ENCODE measurements at places on chromosomes 2 and 18. TPM values are rescaled to one million over a fixed set of nuclear protein-coding genes. Genes with fewer than 3 reads are reported as not detected.
A peak's percentile ranks its signal among the peaks of the same experiment; 100 is the strongest.

The RPE gene
- 68.6 TPM for total RNA-seq

The C2orf80 gene
- not detected for total RNA-seq

The MTIF2 gene
- total RNA-seq, result 15.9 TPM

The TMEM169 gene
- total RNA-seq, result 0.08 TPM

The LAMA1 gene
- not detected for total RNA-seq

The C2orf66 gene
- total RNA-seq, result not detected

The CFC1 gene
- total RNA-seq, result not detected

GRCh38 chr2:1360557-1361250, 52.6 kb upstream of the TPO start:
- no peak for DNase-seq

GRCh38 chr2:126839796-126840195, 58.9 kb upstream of the TEX51 start:
- DNase-seq, result no peak

DNA sequence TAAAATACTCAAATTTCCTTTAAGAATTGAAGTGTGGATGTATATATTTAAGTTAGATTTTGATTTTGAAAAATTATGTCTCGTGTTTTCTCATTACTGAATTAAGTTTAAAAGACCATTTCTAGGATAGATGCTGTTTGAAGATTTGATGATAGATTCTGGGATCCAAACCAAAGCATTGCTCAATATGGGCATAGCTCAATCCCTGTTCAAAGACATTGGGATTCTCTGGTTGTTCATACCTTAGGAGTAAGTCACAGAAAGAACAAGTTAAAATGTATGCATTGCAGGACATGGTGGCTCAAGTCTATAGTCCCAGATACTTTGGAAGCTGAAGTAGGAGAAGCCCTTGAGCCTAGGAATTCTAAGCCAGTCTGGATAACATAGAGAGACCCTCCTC, 622.3 kb downstream of the ADCYAP1 start:
- no peak for DNase-seq

DNA sequence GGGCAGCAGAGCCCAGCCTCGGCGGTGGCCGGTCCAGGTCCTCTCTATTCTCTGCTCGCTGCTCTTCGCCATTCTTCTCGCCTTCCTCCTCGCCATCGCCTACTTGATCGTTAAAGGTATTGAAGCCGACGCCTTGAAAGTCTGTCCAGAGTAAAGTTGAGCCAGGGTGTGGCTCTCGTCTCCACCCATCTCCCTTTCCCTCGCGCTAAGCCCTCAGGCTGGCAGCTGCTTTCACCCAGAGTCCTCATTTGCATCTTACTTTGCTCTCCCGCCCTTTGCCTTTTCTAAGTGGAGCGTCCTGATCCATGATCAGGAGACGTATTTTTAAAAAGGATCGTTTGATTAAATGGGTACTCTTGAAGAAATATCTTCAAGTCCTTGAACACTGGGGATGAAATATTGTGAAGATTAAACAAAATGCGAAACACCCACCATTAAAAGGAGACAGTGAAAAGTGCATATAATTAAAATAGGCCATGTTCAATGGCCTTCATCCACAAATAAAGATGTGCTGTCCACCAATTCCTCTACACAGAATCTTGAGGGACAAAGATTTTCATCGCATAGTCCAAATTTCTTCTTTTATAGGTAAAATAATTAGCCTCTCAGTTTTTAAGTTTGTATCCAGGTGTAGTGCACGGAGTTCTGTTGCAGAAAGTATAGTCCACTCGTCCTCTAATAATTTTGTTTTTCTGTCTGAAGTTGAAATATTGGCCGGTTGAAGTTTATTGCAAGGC, 657 bp downstream of the ARL6IP6 start:
- peak; percentile 78 for DNase-seq

- no peak for DNase-seq
Observed at GRCh38 chr18:37613253-37613565, 47.6 kb upstream of the CELF4 start.

GRCh38 chr2:15811367-15811766, 129.0 kb upstream of the MYCN start:
- DNase-seq, result no peak
